Peyer's patch (tissue), 4 donors: ENCODE measurements at places on chromosomes 3 and 15. TPM values are rescaled to one million over a fixed set of nuclear protein-coding genes. Genes with fewer than 3 reads are reported as not detected.
A peak's percentile ranks its signal among the peaks of the same experiment; 100 is the strongest.

GRCh38 chr3:193033226-193033780 is 115.6 kb upstream of the MB21D2 start:
- DNase-seq, result no peak

DNA sequence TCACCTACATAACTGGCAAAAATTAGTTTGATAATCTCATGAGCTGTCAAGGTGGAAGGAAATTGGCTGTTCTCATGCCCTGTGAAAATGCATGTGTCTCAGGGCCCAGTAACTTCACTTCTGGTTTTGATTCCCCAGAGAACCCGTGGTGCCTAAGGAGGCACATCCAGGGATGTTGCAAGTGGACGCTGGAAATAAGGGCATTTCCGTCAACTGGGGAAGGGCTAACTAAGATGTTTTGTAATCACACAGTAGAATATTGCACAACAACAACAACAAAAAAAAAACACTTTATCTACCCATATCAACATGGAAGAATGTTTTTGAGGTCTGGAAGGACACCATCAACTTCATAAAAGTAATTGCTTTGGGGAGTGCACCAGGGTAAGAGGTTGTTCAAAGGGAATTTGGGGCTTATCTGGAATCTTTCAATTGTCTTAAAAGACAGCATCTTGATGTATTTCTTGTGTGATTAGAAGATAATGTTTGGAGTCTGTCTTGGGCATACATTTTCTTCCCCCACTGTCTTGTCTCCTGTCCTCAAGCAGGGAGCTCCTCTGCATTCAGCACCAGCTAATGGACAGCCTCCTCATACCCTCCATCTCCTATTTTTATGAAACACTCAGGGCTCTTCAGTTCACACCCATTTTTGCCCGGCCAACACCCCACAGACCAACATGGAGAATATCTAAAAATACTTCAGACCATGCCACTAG is 37.2 kb upstream of the PRR20G start:
- no peak for DNase-seq

GRCh38 chr15:60744826-60745460 is 266.0 kb upstream of the ICE2 start:
- DNase-seq, result no peak

DNA sequence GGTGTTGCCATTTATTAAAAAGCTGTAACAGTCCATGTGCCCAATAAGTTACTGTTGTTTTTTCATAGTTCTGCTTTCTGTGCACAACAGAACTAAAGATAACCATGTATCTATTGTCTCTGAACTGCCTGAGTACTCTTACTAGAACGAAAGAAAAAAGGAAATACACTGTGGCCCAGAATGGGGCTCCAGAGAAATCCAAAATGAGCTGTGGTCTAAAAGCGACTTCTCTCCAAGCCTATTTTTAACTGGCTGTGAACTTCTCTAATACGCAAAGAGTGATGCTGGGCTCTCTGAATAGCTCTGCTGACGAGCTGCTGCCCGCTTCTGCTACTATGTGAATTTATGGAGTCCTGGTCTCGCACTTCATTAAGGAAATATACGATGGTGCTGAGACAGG is 56.2 kb upstream of the LPP start:
- DNase-seq, result no peak

DNA sequence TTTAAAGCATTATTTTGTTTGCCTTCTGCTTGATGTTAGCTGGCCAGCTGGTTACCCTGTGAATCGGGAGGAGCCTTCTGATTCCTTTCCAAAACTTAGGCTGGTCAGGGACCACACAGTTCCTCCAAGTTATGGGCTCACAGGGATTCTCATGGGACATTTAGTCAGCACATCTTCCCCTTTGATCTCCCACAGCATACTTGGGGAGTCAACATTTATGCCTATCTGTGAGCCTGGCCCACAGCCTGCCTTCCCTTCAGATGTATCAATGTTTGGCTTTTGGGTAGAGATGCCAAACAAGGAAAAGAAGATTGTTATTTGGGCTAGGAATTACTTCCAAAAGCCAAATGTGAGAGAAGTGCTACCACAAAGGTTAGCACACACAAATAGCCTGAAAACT is 32.6 kb upstream of the DCP1A start:
- no peak for DNase-seq

DNA sequence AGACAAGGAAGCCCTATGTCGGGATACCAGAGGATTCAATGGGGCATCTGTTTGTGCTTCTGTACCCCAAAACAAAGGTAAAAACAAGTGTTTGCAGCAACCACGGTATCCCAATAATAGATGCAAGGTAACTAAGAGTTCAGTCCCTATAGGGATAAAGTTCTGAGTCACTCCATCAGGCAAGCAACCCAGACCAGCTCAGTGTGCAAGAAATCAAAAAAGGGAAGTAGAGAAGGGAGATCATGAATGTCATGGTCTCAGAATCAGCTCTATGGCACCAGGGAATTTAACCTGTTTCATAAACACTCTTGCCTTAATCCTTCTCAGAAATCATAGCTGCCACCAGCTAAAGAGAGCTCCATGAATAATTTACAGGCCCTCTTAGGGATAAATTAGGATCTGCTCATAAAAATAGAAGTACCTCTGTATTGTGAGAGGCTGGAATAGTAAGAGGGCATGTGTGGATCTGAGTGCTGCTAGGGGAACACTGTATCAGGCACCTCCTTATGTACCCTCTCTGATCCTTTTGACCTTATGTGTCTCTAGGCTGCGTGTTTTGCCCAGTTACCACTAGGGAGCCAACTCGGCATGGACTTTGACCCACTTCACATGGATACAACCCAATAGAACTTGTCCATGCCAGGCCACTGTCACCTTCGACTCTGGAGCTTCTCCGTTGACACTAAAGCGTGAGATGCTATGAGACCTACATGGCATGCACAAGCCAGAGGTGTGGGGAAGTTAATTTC is 754.6 kb downstream of the AGBL1 start:
- DNase-seq, result no peak

- peak; percentile 63 for DNase-seq
These were observed 172.7 kb downstream of the WDR72 start for GRCh38 chr15:53586799-53587198.

DNA sequence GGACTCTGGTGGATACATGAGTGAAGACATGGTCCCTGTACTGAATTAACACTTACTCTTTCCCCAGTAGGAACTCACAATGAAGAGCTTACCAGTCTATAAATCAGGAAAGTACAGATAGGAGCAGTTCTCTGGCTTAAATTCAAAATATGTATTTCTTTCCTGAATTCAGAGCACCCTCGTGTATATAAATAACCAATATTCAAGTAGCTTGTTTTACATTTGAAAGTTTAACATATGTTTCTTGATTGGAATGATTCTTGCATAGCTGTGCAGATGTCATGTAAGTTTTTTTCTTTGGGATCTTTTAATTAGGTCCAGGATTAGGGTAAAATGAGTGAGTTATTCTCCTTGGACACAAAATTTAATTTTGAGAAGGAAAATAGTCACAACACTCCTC is 14.8 kb upstream of the TMPRSS7 start:
- no peak for DNase-seq

DNA sequence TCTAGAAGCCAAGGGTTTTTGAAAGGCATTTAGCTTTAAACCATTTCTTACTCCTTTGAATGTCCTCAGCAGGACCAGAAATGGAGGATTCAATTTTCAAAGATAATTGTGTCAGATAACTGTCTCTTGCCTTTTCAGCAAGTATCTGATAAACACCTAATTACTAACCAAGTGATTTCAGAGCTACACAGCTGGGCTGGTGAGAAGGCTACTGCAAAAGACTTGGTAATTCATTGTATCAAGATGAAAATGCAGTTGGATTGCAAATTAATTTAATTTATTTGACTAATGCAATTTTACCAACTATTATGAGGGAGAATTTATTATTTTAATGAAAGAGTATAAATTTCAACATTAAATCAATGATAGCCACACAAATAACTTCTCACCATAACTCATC is 165.4 kb downstream of the ROBO1 start:
- no peak for DNase-seq

DNA sequence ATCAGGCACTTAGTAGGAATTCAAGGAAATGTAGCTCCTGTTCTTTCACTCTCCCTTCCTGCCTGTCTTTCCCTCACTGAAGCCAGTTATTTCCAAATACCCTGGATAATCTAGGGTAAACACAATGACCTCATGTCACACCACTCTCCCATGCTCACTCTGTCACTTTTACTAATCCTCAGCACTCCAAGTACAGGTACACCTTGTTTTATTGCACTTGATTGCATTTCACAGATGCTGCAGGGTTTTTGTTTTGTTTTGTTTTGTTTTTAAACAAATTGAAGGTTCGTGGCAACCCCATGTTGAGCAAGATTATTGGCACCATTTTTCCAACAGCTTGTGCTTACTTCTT is 40.8 kb downstream of the PPM1L start:
- no peak for DNase-seq

DNA sequence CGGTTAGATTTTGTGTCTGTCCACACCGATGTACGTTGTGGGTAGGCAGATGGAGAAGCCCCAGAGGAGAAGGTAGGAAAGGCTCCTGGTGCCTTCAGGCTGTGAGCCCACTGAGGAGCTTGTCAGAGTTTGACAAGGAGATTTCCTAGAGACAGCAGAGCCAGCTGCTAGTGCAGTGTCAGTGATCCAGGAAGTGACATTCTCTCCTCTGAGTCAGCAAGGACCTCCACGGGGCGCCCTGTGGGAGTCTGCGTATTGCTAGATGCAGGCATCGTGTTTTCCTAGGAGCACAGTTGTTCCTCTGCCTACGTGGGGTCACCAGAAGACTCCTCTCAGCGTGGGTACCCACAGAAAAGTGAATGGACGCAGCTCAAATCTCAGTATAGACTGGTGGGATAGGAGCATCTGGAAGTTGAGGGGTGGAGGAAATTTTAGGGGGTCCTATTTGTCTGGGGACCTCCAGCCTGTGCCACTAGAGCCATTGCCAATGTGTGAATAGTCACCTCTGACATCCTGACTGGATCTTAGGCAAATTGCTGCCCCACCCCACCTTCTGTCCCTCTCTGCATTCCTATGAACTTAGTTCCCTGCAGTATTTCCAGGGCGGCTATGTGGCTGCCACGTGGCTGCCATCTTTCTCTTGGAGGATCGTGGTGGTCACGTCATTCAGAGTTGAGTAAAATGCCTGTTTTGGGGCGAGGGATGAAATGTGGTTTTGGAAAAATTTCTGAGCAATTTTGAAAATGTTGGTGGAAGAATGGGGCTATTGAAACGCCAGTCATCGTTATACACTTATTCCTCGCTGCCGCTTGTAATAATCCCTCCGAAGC is 84.8 kb upstream of the KLHL25 start:
- DNase-seq, result no peak

GRCh38 chr3:123267821-123268220 is 66.1 kb downstream of the SEC22A start:
- DNase-seq, result no peak

DNA sequence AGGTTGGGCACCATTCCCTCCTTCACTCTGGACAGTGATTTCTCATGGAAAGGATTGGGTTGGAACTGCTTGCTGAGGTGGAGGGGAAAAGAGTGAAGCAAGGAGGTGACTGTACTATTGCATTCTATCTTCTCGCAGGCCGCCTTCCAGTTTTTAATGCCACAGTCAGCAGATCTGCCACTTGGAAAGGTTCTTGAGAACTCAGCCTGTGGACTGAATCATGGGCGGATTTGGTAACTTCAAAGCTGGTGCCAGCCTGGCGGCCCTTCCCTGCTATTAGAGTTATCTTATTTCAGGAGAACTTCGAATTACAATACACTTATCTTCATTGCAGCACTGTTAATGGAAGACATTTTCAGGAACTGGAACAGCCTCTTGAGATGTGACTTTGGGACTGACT is 23.1 kb upstream of the SLC28A2 start:
- DNase-seq, result no peak

DNA sequence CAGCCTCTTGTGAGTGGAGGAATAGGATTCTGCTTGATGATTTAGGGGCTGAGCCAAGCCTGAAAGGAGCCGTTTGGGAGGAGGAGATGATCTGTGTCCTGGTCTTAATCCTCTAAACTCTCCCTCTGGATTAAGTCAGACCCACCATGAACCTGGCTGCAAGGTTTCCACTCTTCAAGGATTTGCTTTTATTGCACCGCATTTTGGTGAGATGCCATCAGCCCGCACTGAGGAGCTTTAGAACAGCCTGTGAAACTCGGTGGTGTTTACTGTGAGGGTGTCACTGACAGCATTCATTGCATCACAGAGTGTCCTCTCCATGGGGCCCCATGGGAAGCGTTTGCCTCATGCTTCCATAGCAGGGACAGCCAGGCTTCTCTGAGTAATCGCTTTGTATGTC is 59.2 kb downstream of the EPHB1 start:
- no peak for DNase-seq

Gene MUC13
- 14.0 TPM for total RNA-seq

Gene EPB42
- total RNA-seq, result not detected

Gene GOLGA6L7
- not detected for total RNA-seq

Gene GPR149
- total RNA-seq, result not detected

Gene TMEM40
- total RNA-seq, result not detected

Gene ZNF620
- total RNA-seq, result 4.4 TPM

Gene SCN11A
- total RNA-seq, result 0.28 TPM
